ENCODE measurements at places on chromosomes 11 and 22. TPM values are rescaled to one million over a fixed set of nuclear protein-coding genes. Genes with fewer than 3 reads are reported as not detected.

Gene GGT5
- not detected for total RNA-seq

Gene TSPAN32
- total RNA-seq: 81.8 TPM

Gene NRGN
- total RNA-seq: 1.4 TPM

DNA sequence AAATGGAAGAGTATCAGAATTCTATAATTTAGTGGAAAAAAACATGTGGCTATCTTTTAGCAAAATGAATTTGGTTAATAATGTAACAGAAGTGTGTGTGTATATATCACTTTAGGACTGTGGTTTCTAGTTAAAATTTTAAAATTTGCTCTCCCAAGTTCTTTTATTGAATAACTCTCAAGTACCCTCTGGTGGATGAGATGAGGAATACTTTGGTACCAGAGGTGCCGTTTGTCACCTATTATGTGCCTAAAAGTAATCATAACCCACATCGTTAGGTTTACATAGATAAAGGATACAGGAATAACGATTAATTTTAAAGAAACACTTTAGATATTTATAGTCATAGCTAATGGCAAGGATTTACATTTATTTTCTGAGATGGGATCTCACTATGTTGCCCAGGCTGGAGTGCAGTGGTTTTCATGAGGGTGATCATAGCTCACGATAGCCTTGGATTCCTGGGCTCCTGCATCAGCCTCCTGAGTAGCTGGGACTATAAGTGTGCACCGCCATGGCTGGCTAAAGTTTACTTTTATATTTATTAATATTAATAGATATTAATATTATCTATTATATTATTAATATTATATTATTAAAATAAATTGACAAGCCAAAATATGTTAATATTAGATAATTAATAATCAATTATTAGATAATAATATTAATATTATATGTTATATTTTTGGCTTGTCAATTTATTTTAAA is 66.7 kb upstream of the CAPRIN1 start:
- no peak for DNase-seq

DNA sequence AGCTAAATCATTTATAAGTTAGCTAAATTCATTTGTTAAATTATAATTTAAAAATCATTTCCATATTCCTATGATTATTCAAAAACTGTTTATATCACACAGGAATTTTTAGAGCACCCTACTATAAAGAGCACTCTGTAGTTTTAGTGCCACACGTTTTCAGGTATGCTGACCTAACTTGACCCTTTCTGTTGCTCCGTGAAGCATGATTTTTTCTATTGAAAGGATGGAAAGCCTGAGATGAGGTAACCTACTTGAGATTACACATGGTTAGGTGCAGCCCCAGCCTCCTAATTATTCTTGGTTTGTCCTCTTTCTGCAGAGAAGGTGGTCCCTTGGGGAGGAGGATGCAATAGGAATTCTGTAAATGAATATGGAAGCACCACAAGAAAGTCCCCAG is 72.6 kb downstream of the PPFIBP2 start:
- no peak for DNase-seq

- DNase-seq: no peak
Measured at GRCh38 chr22:36493690-36494110, 12.3 kb upstream of the TXN2 start.

DNA sequence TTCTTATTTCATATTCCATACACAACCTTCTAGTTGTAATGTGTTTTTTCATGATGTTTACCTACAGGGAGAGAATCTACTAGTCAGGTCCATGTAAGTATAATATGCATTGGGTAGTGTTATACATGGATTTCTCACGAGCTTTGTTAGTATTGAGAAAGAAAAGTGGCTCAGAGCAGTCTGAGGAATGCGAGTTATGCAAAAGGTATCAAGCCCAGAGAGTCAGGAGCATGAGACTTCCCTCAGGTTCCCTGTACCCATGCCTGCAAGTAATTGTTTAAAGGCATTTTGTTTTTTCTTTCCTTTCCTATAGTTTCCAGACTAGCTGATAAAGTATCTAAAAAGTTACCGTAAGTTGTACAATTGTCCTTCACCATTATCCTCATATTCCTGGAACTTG is 66.1 kb downstream of the STK33 start:
- DNase-seq: no peak

DNA sequence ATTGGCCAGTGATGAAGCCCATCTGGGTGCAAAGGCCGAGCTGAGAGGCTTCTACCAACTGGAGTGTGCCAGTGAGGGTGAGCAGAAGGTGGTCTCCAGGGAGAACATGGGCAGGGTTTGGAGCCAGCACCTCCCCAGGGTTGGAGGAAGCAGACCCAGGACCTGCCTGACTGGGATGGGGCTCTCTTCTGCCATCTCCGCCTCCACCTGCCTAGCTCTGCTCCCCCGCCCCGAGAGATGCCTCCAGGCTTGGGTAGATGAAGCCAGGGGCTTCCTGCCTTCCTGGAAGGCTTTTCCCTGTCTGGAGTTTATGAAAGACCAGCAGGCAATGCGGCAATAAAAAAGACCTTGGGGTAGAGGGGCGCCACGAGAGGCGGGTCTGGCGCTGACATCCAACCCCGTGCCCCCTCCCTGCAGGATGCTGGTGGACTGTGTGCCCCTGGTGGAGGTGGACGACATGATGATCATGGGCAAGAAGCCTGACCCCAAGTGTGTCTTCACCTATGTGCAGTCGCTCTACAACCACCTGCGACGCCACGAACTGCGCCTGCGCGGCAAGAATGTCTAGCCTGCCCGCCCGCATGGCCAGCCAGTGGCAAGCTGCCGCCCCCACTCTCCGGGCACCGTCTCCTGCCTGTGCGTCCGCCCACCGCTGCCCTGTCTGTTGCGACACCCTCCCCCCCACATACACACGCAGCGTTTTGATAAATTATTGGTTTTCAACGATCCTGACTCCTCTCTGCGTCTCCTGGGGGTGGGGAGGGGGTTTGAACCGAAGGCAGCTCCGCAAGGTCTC is 3.3 kb downstream of the SELENOM start:
- DNase-seq: no peak

DNA sequence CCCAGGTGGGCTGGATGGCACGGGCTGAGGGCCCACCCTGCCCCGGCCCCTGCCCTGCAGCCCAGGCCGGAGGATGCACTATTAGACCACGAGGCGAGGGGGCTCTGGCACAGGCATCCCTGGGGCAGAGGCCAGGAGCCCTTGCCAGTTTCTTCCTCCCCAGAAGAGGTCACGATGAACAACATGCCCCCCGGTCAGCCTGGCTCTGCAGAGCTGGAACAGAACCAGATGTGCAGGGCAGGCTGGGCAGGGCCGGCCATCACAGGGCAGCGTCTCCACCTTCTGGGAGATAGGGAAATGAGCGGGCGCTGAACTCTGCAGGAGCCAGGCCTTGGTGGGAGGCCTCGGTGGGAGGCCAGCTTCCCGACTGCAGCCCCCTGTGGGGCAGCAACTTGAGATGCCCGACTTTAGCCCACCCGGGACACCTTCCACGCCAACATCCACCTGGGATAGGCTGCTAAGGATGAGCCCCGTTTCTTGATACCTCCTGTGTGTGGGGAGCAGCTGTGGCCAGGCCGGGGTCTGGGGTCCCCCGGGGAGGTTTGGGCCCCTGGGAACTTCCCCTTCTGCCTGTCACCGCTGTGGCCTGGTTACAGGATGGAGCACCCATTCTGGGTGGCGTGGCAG is 21.8 kb upstream of the GNB1L start:
- DNase-seq: no peak

DNA sequence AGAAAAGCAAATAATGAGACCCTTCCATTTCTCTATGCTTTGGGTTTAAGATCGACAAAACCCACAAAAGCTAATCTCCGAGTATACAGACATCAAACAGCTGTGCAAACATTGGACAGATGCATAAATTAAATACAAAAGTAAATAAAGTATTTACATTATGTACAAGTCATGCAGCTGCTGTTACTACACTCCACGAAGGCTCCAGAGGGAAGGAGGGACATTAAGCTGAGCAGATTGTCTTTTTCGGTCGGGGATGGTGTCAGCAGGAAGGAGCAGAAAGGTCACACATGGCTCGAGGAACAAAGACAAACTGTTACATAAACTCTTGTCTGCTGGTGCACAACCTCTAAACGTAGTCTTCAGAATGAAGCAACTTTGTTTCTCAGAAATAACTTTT is 88.8 kb upstream of the BARX2 start:
- no peak for DNase-seq

DNA sequence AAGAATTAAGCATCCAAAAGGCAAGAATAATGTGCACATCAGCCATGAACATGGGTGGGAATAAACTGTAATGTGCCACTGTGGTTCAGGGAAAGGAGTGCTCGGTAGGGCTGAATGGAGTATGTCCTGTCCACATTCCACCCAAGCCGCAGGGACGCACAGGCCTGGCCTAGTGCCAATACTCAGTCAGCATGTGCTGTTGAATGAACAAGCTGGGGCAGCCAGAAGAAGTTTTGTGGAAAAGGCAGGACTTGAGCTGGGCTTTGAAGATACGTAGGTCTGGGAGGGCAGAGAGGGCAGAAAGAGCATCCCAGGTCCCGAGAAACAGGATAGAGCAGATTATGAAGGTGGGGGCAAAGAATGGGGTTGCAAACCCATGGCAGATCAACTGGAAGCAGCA is 60.0 kb upstream of the PLET1 start:
- DNase-seq: no peak

- no peak for DNase-seq
Measured at GRCh38 chr22:50218996-50219727, 18.4 kb downstream of the SELENOO start.

DNA sequence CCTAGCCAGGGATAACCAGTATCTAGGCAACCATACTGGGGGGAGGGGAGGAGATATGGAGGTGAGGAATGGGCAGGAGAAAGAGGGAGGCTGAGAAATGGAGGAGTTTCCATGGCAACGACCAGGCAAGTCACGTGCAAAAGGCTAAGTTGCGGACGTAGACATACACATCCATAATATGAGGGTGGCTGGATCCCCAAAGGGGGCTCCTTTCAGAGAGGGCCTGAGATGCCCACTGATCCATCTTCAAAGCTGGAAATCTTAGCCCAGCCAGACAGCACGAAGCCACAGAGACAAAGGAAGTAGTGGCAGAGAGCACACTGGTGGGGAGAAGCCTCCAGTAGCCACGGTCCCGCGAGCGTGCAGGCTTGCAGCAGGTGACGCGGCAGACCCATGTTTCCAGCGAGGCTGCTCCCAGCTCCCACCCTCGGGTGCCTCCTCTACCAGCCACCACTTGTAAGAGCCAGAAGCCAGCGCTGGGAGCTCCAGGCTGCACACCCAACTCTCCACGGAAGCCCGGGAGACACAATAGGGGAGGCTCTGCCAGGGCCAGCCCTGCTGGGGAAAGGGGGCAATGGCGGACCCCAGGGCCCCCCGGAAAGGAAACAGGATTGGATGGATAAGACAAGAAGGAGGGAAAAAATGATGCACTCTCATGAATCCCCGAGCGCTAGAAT is 938 bp downstream of the FXYD6 start:
- peak; percentile 46 for DNase-seq

- DNase-seq: no peak
Measured at GRCh38 chr11:34809191-34810106, 106.7 kb downstream of the APIP start.

- no peak for DNase-seq
Measured at GRCh38 chr11:68941324-68942094, 37.8 kb downstream of the IGHMBP2 start.
